Chondrocyte (in vitro differentiated cells): ENCODE measurements at places on chromosomes 2 and 18. TPM values are rescaled to one million over a fixed set of nuclear protein-coding genes. Genes with fewer than 3 reads are reported as not detected.
A peak's percentile ranks its signal among the peaks of the same experiment; 100 is the strongest.

GRCh38 chr2:37379881-37380296 is 35.5 kb downstream of the QPCT start:
- no peak for DNase-seq

DNA sequence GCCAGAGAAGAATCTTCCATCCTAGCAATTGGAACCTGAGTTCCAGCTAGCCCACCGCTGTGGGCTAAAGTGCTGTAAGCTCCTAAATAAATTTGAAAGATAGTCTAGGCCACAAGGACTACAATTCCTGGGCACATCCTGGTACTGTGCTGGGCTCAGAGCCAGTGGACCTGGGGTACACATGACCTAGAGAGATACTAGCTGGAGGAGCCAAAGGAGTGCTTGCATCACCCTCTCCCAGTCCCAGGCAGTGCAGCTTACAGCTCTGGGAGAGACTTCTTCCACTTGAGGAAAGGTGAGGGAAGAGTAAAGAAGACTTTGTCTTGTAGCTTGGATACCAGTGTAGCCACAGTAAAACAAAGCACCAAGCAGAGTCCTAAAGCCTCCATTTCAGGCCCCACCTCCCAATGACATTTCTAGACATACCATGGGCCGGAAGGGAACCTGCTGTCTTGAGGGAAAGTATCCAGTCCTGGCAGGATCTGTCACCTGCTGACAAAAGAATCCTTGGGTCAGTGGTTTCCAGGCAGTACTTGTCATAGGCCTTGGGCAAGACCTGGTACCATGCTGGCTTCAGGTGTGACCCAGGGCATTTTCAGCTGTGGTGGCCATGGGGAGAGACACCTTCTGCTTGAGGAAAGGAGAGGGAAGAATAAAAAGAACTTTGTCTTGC is 89.5 kb downstream of the TMEM185B start:
- no peak for DNase-seq

DNA sequence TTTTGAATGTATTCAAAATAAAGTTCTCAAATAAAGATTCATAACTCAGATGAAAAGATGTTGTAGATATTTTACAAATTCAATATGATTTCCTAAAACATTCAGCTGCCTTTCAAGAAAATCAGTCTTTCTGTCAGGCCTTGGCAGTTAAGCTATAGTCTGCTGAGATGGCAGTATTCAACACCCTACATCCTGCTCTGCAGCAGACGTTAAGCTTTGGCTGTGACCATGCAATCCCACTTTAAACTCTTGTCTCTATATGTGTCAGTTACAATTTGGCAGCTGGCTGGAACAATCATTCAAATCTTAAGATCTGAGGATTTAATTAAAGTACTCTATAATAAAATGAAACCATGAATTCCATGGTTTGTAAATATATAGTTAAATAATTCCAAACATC is 567.3 kb upstream of the ZNF804A start:
- no peak for DNase-seq

DNA sequence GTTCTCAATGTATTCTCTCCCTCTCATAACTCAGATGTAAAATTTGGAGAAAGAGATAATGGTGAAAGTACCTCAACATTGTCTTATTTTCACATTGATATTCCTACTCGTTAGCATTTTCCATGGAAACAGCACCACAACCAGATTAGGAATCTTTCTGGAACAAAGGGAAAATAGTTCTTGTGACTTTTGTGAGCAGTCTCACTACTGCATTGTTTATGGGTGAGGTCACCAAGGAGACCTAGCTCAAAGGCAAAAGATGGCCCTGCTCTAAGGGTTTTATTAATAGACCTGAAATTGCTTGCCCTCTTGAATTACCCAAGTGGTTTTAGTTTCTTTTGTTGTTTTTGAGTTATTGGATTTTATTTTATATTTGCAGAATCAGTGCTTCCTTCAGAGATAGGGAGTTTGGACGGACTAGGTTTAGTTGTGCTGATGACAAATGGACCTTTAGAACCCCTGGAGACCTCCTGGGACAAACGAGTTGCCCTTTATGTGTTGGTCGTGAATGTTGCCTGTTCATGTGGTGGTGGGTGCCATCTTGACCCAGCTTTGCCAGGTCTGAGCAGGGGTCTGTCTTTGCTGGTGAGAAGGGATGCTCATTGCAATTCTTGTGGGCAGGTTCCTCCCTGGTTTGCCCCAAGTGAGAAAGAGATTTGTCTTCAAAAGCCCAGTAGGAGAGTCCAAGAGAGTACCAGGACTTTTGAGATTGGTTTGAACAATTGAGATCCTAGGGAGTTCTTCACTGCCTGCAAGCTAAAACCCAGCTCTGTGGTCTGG is 58.1 kb downstream of the INPP4A start:
- DNase-seq: no peak

DNA sequence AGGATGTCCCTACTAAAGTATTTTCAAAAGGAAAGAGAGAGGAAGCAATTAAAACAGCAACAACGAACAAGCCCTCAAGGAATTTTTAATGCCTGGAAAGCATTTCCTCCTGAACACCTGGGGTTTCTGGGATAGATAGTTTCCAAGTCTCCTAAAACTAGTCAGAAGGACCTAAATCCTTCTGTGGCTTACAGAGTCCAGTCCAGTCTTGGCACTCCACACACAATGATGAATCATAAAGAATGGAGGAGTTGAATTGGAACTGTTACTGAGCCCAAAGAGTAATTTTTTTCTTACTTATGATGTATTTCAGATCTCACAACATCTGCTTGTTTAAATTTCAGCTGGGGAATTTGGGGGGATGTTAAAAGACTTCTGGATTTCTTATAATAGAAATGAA is 144.6 kb upstream of the SETBP1 start:
- no peak for DNase-seq

DNA sequence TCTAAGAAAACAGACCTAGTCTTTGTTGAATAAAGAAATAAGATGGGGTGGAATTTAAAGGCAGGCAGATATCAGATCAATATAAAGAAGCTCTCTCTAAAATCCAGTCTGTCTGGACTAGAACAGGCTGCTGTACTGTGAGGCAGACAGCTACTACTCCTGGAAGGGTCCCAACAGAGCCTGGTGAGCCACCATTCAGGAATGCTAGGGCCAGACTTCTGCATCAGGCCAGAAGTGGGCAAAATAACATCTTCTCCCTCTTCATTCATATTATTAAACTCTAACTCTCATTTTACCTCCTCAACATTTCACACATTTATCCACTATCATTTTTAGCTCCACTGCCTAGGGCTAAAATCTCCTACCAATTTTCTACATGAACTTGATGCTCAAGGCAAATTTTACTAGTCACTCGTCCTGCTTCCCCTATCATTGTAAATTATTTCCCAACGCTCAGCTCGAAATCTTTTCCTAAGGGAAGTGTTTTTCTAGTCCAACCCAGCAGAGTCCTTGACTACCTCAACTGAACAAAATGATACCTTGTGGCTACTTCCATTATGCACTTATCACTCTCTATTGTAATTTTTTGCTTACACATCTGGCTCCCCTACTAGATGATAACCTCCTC is 45.2 kb upstream of the GLS start:
- no peak for DNase-seq

The MAL gene
- not detected in 3 replicates for total RNA-seq

- DNase-seq: no peak
Measured at GRCh38 chr18:60684843-60685513, 312.4 kb upstream of the MC4R start.

The TET3 gene
- total RNA-seq: 13.1 to 32.2 TPM (median 31.8 TPM) in 3 replicates

The MAP4K3 gene
- 30.9 to 42.9 TPM (median 35.3 TPM) in 3 replicates for total RNA-seq

The PIEZO2 gene
- total RNA-seq: 115 to 147 TPM (median 142 TPM) in 3 replicates

The LONRF2 gene
- total RNA-seq: 1.7 to 1.8 TPM (median 1.7 TPM) in 3 replicates

DNA sequence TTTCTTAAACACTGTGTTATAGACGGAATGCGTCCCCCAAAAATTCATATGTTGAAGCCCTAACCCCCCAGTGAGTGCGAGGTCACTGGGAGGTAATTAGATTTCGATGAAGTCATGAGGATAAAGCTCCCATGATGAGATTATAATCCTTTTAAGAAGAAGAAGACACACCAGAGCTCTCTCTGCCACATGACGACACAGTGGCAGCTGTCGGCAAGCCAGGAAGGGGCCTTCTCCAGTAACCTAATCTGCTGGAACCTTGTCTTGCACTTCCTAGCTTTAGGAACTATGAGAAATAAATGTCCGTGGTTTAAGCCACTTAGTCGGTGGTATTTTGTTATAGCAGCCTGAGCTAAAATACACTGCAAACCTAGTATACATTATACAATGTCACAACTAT is 12.3 kb downstream of the TMEM237 start:
- no peak for DNase-seq

The METTL21A gene
- total RNA-seq: 11.8 to 16.1 TPM (median 12.7 TPM) in 3 replicates

The CXCR4 gene
- total RNA-seq: not detected in 3 replicates

DNA sequence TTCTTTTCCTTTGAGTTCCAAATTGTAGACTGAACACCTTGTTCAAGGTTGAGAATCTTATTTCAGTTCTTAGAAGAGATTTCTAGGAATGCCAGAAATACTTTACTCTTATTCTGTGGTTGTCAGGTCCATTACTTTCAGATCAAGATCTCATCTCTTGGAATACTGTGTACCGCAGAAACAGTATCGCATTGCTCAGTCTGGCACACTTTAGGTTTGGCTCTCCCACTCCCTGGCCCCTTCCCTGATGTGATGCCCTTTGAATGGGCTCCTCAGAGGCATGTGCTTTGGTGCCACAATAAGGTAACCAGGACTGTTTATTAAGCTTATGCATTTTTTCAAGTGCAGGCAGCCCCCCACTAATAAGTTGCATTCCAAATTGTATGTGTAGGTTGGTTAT is 244.7 kb upstream of the FOSL2 start:
- DNase-seq: no peak

The RAPGEF4 gene
- 0.54 to 2.3 TPM (median 0.57 TPM) in 3 replicates for total RNA-seq

- DNase-seq: no peak
Measured at GRCh38 chr2:9663008-9663879, 32.4 kb upstream of the YWHAQ start.

GRCh38 chr2:48249025-48249424 is 280.9 kb upstream of the STON1 start:
- DNase-seq: no peak

DNA sequence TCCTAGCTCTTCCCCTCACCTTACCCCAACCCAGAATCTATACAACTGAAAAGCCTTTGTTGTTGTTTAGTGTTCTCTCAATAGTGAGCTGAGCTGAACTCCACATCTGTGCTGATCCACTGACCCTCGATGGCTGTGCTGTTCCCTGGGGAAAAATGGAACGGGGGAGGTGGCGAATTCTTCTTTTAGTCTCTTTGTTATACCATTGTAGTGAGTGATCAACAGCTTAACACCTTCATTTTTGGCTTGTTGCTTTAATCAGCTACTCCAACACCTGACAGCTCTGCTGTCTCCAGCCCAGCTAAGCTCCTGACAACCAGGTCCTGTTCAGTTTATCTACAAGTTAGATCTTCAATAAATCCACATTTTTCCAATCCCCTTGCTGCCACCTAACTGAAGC is 25.7 kb downstream of the PLA2R1 start:
- DNase-seq: no peak

- DNase-seq: no peak
Measured at GRCh38 chr2:101770726-101771125, 73.2 kb downstream of the MAP4K4 start.

The CMPK2 gene
- total RNA-seq: 0.90 to 1.3 TPM (median 0.95 TPM) in 3 replicates

GRCh38 chr2:20494241-20494640 is 47.4 kb downstream of the RHOB start:
- no peak for DNase-seq

DNA sequence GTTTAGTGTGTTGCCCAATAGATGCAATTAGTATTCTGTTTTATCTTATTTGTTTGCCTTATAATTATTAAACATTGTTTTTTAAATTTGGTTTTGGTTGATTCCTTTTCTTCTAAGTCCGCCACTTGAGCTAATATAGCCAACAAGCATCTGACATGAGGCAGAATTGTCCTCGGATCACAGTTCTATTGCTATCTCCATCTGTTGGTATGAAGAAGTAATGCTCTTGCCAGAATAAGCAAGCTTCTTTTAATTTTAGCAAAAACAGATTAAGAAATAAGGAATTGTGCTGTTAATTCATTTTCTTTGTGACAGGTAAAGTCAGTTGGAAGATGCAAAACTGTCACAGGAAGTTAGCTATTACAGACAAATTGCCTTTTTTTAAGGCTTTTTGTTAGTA is 54.3 kb downstream of the R3HDM1 start:
- DNase-seq: no peak

DNA sequence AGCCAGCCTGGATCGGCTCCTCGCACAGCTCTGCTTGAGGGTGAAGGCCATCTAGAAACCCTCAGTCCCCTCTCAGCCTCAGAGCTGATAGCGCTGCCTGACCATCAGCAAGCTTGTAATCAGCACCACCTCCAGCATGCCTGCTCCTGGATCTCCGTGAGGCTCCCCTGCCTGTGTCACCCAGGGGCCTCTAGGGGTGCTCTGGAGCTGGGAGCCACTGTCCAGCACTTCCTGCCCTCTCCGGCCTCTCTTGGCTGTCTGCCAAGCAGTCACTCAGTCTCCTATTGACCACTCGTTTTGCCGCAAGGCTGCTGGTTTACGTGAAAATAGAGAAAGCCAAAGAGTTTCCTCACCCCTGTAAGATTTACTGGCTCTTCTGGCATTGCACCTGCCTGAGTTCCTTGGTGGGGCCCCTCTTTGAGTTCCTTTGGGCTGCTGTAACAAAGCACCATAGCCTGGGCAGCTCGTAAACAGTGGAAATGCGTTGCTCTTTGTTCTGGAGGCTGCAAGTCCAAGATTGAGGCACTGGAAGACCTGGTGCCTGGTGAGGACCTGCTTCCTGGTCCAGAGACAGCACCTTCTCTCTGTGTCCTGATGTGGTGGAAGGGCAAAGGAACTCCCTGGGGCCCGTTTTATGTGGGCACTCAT is 17.9 kb downstream of the CAPN10 start:
- peak; percentile 75 for DNase-seq

The UPP2 gene
- 0.60 TPM in 1 of 3 replicates, not detected in the others for total RNA-seq

DNA sequence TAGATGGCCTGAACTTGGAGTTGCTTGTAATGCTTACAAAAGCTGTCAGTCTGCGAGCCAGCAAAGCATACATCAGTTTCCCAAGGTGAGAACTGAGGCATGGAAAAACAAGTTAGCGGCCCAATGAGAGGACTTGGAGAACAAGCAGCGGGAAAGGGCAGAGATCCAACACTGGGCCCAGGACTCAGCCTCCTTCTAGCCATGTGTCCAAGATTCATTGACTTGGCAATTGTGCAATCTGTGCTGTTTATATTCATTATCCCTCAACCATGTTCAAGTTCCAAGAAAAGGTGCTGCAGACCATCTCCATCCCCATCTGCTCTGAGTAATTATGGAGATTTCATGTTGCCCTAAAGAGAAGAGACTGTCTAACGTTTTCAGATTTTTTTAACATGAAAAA is 187.4 kb downstream of the ALK start:
- DNase-seq: no peak

DNA sequence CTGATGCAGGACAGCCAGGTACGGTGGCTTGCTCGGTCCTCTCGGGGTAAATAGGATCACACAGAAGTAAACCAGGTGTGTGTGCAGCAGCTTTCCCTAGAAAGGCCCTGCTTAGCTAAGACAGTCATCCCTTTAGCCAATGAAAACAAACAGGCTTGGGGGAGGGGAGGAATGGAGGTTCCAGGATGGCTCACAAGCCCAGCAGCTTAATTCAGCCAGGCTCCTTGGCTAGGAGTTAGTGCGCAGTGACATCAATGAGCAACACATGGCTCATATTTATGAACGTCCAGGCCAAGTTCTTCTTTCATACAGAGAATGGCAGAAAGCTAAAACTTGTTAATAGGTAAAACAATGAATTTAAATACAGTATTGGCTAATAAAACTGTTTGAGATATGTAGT is 10.2 kb downstream of the IAH1 start:
- no peak for DNase-seq
